ENCODE measurements at places on chromosomes 6 and 20.

GRCh38 chr6:139628270-139628669 lies 253.8 kb upstream of the CITED2 start:
- no peak for DNase-seq

DNA sequence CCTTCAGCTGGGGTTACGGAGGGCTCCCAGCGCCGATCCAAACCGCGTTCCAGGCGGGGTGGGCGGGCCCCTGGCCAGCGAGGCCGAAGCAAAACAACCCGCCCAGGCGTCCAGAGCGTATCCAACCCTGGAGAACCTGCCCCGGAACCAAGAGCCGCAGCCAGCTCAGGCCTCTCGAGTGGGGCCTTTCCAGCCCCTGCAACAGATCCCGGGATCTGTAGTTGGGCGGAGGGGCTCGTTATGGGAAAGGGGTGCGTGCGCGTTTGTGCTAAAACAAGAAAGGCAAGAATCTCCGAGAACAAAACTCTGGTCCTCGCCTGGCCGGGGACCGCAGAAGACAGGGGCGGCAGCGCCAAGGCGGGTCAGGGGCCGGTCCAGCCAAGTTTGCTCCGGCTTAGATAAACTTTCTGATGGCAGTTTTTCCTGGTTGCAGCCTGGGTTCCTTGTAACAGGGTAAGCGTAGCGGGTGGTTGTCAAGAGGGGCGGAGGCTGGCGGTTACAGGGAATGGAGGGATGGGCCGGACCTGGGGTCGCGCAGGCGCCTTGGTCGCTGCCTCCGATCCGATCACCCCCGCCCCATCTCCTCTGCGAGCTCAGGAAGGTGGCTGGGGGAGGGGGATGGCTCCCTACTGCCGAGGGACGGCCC lies 448 bp upstream of the RIN2 start:
- DNase-seq: peak; percentile 41

- no peak for DNase-seq
These were observed 22.6 kb upstream of the RIN2 start for GRCh38 chr20:19735446-19735845.

- DNase-seq: no peak
These were observed 25.0 kb downstream of the PERP start for GRCh38 chr6:138082232-138082631.

GRCh38 chr6:131778169-131778568 lies 29.7 kb upstream of the ENPP1 start:
- DNase-seq: no peak

- DNase-seq: no peak
These were observed 18.8 kb upstream of the TINAG start for GRCh38 chr6:54289426-54289825.

GRCh38 chr6:65938000-65938399 lies 231.0 kb upstream of the EYS start:
- no peak for DNase-seq

GRCh38 chr6:169042061-169042460 lies 211.6 kb downstream of the THBS2 start:
- no peak for DNase-seq

GRCh38 chr6:37137201-37138090 lies 32.5 kb upstream of the PIM1 start:
- DNase-seq: no peak

Measured in NCI-H2107 (cell line).